ENCODE measurements at places on chromosomes 3 and 15.

DNA sequence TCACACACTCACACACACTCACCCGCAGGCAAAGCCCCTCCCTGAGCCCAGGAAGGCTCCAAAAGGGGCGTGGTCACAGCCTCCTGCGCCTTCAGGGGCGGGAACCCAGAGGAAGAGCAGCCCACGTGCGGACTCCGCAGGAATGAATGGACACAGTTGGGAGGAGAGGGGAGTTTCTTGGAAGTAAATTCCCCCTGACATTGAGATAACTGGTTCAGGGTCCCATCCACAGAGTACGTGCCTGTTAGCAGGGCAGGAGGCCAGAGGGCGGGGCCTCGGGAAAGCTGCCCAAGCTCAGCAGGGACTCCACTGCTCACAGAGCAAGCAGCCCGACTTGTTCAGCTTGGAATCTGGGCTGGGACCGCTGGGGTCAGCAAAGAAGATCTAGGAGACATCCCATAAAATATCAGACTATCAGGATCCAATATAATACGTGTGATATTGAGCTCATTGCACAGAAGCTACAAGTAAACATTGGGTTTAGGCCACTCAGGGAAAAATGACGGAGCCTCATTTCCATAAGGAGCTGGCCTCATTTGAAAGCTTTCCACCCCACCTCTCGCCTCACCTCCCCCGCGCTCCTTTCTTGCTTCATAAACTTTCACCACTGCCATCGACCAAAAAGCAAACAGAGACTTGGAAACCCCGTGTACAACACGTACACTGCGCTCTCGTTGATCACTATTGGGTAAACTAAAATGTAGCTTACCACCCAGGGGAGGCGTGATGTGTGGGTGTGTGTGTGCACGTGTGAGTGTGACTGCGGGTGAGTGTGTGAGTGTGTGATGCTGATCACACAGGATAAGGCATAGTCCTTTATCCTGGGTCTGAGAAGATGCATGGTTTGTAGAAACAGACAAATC is 36.0 kb downstream of the TM2D3 start:
- peak; percentile 32 for DNase-seq

DNA sequence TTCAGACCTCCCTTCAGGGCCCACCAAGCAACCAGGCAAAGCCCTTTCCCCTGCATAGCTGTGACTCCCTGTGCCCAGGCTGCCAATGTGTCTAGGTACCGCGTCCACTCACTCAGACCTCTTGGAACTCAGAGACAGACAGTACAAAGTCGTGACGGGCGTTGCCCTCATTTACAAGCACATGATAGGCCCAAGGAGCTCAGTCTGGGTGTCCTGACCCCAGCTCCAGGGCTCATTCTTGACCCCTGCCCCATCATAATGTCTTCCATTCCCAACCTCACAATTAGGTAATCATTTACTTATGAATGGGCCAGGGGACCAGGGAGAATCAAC is 56.0 kb downstream of the KLF13 start:
- DNase-seq, result no peak

DNA sequence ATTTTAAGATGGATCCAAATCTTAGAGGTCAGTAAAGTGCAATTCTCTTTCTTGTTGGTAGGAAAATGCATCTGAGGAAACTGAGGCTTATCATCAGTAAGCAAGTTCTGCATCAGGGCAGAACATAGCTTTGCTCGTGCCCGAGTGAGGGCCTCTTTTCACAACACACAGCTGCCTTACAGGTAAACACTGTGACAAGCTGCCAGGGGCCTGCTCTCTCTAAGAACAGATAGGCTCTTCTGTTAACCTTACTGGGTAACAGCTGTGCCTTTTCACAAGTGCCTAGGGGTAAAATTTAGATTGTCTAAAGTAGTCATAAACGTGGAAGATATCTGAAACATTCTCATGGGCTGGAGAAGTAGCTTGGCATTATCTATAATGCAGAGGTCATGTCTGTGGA is 118.1 kb downstream of the C3orf38 start:
- DNase-seq, result no peak

GRCh38 chr3:4398941-4399245 is 68.2 kb downstream of the SUMF1 start:
- no peak for DNase-seq

GRCh38 chr3:14676881-14677280 is 1.9 kb downstream of the C3orf20 start:
- no peak for DNase-seq

DNA sequence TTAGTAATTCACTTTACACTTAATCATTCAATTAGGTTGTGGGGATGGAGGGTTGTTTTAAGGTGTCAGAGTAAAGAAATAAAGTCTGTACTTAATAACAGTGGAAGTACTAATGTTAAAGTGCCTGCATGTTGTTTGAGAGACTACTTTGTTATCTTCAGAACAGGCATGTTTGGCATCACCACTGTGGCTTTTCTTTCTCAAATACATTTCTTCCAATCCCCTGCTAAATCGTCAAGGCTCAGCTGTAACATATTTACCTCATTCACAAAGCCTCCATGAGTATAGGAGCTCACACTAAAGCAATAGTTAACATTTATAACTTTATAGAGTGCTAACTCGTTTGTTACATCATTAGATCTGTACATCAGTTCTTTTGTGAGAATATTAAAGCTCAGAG is 2.6 kb downstream of the TIMMDC1 start:
- no peak for DNase-seq

- no peak for DNase-seq
These were observed 55.5 kb downstream of the RGMA start for GRCh38 chr15:93033434-93034045.

- DNase-seq, result peak; percentile 58
These were observed 30.7 kb downstream of the C3orf38 start for GRCh38 chr3:88180398-88180999.

DNA sequence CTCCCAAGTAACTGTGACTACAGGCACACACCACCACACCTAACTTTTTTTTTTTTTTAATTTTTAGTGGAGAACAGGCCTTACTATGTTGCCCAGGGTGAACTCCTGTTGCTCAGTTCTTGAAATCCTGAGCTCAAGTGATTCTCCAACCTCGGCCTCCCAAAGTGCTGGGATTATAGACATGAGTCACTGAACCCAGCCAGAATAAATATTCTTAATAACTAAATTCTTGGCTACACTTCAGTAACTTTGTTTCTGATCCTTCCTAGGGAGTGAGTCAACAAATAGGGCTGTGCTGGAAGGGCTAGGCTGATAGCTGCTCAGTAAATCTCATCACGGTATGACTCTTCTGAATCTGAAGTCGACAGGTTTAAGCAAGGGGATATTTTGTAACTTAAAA is 56.6 kb downstream of the P3H2 start:
- no peak for DNase-seq

DNA sequence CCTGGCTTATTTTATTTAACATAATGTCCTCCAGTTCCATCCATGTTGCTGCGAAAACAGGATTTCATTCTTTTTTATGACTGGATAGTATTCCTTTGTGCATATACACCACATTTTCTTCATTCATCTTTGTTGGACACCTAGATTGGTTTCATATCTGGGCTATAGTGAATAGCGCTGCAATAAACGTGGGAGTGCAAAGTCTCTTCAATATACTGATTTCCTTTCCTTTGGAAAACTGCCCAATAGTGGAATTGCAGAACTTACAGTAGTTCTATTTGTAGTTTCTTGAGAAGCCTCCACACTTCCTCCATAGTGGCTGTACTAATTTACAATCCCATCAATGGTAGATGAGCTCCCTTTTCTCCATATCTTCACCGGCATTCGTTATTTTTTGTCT is 72.5 kb upstream of the KLHL25 start:
- no peak for DNase-seq

DNA sequence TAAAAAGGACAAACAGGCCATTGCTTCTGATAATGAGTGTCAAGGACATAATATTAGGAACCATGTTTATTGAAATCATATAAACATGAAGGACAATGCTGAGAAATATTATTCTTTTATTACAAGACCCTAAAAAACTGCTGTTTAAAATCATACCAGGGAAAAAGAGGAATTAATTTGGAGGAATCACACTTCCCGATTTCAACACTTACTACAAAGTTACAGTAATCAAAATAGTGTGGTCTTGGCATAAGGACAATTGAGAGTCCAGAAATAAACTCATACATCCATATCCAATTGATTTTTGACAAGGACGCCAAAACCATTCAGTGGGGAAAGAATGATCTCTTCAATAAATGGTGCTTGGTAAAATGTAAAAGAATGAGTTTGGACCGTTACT is 13.0 kb downstream of the CYP1A1 start:
- no peak for DNase-seq

DNA sequence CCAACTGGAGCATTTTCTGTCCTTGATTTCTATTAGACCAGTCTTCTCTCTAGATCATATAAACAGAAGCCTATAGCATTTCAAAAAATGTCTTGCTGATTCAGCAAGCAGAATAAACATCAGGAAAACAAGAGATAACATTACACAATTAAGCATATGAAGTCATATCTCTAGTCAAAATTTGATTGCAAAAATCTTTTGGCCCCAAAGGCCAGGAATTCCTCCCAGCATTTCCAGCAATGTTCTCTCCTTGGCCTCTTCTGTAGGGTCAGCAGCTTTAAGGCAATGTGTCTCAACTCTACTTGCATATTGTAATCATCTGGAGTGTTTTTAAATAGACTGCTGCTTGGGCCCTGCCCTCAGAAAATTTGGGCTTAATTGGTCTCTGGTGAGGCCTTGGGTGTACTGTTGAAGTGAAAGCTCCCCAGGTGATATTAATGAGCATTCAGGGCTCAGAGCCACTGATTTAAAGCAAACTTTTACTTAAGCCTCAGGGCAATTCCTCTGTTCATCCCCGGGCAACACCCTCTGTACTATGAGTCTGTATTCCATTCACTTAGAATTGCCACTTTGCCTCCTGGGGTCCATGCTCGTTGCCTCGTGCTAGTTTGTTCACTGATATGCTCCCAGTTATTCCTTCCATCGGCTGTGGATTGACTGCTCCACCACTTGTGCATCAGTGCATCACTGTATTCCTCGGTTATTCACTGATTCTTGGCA is 1072.6 kb downstream of the ROBO2 start:
- DNase-seq, result no peak

DNA sequence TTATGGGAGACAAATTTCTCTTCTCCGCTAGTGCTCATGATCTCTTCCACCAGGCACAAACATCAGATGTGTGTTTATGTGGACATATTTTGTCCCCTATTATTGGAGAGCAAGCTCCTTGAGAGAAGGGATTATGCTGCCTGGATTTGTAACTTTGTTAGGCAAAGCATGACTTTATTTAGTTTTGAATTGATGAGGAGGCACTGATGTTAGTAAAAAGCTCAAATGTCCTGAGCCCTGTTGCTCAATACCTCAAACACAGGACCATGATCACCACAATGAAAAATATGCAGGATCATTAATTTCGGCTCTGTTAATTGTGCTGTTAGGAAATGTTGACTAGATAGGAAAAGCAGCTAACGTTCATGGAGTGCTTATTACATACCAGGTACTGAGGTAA is 29.1 kb downstream of the SCG5 start:
- no peak for DNase-seq

DNA sequence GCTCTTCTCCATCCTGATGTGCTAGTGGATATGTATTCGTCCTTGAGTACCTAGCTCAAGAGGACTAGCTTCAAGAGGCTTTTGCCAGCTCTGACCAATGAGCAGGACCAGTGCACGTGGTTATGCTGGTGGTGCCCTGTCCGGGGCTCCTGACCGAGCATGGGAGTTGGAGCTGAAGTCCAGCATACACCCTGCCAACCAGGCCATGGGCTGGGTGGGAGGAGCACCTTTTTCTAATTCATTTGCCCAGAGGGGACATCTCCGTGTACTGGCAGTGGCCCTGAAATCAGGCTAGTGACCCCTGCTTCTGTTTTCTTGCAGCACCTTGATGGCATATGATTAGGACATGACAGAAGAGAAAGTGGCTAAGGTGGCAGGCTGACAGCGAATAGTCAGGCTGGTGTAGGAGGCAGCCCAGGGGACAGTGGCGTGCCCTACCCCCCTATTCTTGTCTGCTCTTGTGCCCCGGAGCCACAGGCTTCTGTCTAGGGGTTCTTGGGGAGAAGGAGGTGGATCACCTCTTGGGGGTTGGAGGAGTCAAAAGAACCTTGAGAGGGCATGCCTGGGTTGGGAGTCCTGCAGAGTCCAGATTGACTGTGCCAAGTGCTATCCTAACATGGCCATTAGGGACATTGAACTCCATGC is 16.5 kb downstream of the PODXL2 start:
- DNase-seq, result no peak

DNA sequence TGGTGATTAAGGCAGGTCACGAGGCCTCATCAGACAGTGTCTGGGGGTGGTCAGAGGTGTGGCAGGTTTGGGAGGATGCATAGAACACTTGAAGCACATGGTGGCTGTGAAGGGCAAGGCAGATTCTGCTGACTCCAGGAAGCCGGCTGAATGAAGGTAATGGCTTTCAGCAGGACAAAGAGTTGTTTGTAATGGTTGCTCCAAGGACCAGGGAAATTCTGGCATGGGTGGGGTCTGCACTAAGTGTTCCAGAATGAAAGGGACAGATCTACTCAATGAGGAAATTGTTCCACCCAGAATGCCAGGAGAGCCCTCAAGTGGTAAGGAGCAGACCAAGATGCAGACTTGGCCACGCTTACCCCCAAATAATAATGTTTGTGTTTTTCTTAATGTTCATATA is 70.7 kb upstream of the ACAD9 start:
- no peak for DNase-seq

- no peak for DNase-seq
These were observed 124.0 kb downstream of the RAP2B start for GRCh38 chr3:153285982-153286381.

GRCh38 chr15:62779036-62779770 is 263.3 kb upstream of the TPM1 start:
- DNase-seq, result no peak

DNA sequence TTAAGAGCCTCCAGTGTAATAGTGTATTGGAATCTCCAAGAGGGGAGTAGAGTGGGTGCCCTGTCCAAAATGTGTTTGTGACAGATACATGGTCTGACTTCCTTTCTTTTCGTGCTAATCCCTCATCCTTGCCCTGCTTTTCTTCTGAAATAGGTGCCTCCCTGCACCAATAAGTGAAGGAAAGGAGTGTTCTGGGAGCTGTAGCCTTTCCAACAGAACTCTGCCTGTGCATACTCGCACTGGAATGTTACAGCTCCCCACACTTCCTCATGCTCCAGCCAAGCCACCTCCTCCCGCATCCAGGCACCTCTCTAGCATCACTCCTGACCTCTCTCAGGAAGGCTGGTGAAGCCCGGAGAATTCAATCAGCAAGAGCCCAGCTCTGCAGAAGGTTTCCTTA is 478.0 kb downstream of the GABRG3 start:
- DNase-seq, result peak; percentile 45

Measured in T47D (cell line).